GM19239 (cell line): ENCODE measurements at places on chromosomes 5 and 9.

DNA sequence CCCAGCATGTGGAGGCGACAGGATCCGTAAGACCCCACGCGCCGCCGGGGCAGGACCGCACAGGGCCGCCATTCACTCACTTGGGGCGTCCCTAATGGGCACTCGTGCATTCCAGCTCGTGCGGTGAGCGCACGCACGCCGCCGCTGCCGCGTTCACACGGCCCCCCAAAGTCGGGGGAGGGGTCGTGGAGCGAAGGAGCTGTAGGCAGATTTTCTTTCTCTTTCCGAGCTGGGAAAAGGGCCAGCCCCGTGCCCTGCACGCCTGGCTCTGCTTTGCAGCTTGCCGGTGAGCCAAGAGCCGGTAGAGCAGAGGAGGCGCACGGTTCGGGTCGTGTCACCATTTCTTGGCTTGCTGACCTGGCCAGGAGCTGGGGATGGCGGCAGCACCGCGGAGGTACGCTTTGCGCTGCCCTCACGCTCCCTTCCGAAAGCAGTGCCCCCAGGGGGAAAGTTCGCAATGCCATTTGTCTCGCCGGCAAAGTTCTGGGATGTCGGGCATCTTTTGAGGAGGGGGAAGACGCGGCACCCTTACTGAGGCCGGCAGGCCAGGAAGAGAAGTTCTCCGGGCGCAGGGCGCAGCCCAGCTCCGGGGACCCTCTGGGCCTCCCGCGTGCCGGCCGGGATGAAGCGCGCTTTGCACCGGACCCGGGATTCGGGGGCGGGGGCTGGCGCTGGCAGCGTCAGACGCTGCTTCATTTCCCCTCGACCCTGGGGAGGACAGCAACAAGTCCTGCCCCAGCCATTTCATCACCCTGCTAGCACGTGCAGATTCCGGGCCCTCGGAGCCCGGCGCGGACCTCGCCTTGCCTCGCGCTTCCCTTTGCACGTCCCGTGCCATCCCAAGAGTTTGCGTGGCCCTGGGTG lies 898 bp downstream of the STC2 start:
- DNase-seq, result no peak

DNA sequence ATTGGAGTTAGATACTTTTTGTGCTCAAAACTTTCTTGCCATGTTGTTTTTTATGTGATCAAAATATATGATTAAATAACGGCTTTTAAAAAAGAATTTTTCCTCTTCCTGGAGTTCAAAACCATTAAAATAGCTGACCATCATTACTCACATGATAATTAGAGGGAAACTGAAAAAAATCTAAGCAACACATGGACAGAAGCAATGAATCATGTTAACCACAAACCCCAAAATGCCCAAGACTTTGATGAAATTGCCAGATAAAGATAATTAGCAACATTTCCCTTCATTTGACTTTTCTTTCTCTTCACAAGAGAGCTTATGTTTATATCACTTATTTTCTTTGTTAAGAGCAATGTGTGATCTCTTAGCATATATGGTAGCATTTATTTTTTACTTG lies 1294.2 kb downstream of the EFNA5 start:
- no peak for DNase-seq

- DNase-seq, result no peak
Observed at GRCh38 chr5:91160714-91161285, 222.3 kb downstream of the ARRDC3 start.

- no peak for DNase-seq
Observed at GRCh38 chr9:26165426-26165825, 487.2 kb upstream of the TUSC1 start.

DNA sequence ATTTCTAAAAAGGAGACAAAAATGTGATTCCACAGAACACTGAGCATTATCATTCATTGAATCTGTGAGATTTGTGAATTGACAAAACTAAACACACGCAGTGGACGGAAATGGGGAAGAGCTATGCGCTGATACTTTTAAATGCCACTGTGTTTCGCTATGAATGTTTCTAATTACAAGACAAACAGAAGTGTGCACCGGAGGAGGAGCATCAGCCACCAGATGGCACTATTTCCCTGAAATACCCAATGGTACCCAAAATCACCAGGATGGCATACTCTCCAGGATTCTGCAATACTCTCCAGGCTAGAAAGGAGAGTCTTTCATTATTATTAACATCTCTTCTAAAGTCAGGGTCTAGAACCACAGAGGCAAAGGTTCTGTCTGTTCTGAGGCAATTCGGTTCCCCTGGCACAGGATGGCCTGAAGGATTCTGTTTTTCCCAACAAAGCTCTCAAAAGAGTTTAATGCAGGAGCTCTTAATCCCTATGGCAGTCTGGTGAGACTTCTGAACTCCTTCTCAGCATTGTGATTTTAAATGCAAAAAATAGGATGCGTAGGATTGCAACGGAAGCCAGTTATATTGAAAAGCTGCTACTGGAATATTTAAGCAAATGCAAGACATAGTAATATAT lies 13.8 kb upstream of the PUM3 start:
- peak; percentile 62 for DNase-seq

DNA sequence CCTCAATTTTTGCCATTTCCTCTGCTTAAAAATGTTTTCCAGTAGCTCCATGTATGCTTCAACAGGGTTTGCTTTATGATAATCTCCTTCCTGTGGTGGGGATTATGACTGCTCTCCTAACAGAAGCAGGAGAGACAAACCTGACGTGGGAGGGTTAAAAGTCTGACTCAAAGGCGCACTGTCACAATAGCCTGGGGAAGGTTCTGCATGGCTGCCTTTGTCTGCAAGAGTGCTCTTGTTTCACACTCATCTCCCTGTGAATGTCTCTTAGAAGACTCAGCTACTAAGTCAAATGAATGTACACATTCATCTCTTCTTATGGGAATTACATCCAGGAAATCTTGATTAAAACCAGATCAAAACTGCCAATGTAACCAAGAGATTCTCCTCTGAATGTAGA lies 90.9 kb upstream of the MTAP start:
- no peak for DNase-seq

DNA sequence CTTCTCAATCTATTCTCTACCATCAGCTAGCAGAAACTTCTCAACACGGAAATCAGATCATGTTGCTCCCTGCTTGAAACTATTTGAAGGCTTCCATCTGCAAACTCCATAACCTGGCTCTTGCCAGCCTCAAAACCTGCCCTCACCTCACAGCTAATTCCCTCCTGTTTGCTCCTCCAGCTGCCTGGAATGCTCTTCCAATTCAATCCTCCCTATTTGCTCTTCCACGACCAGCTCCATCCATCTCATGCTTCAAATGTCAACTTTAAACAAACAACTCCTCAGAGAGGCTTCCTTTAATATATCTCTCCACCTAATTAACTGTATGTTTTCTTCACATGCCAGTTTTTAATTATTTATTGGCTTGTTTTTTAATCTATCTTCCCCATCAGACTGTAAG lies 1.5 kb downstream of the PLAA start:
- no peak for DNase-seq

DNA sequence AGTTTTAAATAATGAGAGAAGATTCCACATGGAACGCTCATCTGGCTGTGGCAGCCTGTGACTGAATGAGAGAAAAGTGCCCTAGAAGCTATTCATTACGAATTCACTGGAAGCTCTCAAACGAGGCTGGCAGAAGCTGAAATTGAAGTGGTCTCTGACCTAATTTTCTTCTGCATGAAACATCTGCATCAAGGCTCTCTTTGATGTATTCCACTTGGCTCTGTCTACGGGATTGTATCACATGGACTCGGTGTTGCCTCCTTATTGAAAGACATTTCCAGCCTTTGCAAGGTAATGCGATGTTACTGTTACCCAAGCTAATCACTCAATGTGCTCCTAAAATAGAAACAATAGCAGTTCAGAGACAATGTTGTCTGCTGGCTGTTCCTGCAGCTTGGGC lies 246.9 kb upstream of the ZNF462 start:
- no peak for DNase-seq

DNA sequence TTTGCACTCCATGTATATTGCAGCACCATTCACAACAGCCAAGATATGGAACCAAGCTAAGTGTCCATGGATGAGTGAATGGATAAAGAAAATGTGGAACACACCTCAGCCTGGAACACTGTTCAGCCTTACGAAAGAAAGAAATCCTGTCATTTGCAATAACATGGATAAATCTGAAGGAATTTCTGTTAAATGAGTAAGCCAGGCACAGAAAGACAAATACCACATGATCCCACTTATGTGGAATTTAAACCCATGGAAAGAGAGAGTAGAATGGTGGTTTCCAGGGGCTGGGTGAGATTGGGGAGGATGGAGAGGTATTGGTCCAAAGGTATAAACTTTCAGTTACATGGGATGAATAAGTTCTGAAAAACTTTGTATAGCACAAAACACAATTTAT lies 228.9 kb upstream of the CD180 start:
- DNase-seq, result no peak

- DNase-seq, result no peak
Observed at GRCh38 chr5:73747696-73748380, 121.8 kb downstream of the ARHGEF28 start.

DNA sequence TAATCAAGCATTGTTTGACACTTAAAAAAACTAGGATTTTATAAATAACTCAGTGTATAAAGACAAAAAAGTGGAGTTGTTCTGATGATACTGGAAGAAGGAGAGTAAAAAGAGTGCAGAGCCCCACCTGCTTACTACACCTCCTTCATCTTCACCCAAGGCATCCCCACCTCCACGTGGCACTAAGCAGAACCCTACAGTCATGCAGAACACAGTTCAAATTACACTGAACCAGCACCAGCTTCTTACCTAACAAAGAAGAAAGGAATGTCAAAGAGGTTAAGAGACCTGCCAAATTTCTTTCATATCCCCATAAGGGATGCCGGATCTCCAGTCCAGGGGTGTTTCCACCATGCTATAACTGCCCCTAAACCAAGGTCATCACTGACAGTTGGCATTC lies 55.5 kb downstream of the PDE4D start:
- no peak for DNase-seq

DNA sequence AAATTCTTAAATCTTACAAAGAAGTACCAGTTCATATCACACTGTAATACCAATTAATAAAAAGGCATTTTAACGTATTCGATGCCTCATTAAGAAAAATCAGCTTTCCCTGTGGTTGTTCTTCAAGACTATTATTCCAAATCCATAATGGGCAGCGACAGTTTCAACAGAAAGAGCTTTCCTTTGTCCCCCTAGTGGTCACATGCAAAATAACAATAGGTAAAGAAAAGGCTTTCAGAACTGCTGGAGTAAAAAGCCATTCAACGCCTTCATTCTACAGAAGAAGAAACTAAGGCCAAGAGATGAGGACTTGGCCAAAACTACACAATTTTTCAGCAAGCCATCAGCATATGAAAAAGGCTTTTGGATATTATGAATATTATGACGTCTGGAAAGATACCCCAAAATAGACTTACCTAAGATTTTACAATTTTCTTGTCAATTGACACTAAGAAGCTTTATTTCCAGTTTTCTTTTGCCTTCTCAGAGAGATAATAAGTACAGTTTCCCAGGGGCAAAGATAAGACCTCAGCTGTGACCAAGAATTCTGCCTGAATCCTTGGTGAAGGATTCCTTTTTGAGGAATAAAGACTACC lies 6.7 kb upstream of the CDH6 start:
- peak; percentile 9 for DNase-seq

GRCh38 chr5:62794456-62794855 lies 215.8 kb downstream of the LRRC70 start:
- no peak for DNase-seq

GRCh38 chr9:124457079-124457886 lies 7.0 kb downstream of the ADGRD2 start:
- DNase-seq, result no peak

- DNase-seq, result no peak
Observed at GRCh38 chr9:95755421-95755730, 120.1 kb upstream of the ERCC6L2 start.

DNA sequence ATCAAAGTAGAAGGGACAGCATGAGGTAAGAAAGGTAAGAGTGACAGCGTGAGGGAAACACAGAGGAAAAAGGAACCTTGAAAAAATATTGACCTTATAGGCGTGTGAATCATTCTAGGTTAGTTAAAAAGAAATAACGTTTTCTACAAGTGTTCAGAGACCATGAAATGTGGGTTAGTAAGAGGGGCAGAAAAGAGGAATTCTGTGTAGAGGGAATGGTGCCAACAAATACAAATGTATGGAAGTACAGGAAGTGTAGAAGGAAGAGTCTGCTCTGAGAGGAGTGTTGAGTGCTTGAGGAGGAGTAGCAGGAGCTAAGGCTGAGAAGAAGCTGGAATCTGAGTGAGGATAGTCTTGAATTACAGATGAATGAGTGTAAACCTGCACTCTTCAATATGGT lies 418.6 kb upstream of the RIOK2 start:
- DNase-seq, result no peak

- DNase-seq, result no peak
Observed at GRCh38 chr5:167820101-167820990, 471.1 kb upstream of the WWC1 start.

- DNase-seq, result no peak
Observed at GRCh38 chr5:37637165-37637845, 202.5 kb downstream of the GDNF start.

GRCh38 chr5:33322632-33323031 lies 118.1 kb upstream of the TARS1 start:
- DNase-seq, result no peak

- no peak for DNase-seq
Observed at GRCh38 chr9:135797507-135798262, 95.7 kb downstream of the KCNT1 start.

- DNase-seq, result no peak
Observed at GRCh38 chr5:4124221-4124970, 528.8 kb downstream of the IRX1 start.

GRCh38 chr5:151110122-151110681 lies 29.4 kb upstream of the TNIP1 start:
- DNase-seq, result no peak

DNA sequence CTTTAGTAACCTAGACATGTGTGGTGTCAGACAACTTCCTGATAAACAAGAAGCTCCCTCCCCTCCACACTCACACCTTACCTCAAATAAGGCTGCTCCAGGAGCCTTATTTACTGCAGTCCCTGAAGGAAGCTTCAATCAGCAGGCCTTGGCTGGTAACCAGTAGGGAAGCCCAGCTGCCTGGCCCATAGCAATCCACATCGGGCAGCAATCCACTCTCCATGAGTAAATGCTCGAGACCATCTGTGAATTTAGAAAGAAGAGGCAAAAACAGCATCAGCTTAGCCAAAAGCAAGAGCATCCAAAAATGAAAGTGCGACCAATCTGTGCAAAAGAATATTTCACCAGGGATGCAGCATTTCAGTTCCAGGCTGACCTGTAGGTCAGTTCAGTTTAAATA lies 213.3 kb upstream of the TUSC1 start:
- DNase-seq, result no peak
